ENCODE measurements at places on chromosomes 2 and 18. TPM values are rescaled to one million over a fixed set of nuclear protein-coding genes. Genes with fewer than 3 reads are reported as not detected.
A peak's percentile ranks its signal among the peaks of the same experiment; 100 is the strongest.

DNA sequence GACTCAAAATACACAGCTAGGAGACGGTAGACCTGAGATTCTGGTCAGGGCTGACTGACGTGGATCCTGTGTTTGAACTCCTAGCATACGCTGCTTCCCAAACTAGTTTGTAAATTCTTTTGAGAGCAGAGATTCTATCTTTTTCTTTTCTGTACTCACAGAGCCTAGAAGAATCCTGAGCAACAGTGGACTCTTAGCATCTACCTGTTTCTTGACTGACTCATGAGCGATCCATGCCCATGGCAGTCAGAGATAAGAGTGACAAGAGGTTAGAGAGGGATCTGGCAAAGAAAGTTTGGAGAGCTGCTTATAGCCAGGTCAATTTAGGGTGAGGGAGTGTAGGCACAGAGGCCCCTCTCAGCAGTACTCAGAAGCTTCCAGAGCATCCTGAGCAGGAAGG is 41.1 kb upstream of the PPP1CB start:
- DNase-seq, result no peak

GRCh38 chr2:96897491-96898134 is 27.7 kb upstream of the SEMA4C start:
- no peak for DNase-seq

- DNase-seq, result no peak
Measured at GRCh38 chr2:42871372-42871771, 79.0 kb upstream of the HAAO start.

GRCh38 chr2:2902547-2903281 is 474.9 kb downstream of the EIPR1 start:
- no peak for DNase-seq

DNA sequence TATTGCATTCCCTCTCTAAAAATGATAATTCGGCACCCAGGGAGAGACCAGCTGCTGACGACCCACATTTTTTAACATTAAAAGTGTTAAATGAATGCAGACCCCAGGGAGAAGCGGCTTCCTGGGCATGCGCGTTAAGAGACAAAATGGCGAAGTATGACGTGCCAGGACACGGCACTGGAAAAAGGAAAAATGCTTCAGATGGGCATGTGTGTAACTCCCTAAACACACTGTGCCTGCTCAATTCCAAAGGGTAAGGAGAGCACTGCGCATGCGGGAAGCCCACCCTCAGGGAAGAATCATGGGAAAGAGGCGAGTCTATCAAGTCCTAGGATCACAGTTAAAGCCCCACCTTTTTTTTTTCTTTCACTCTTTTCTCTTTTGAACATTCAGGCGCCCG is 58.1 kb downstream of the CYP26B1 start:
- no peak for DNase-seq

DNA sequence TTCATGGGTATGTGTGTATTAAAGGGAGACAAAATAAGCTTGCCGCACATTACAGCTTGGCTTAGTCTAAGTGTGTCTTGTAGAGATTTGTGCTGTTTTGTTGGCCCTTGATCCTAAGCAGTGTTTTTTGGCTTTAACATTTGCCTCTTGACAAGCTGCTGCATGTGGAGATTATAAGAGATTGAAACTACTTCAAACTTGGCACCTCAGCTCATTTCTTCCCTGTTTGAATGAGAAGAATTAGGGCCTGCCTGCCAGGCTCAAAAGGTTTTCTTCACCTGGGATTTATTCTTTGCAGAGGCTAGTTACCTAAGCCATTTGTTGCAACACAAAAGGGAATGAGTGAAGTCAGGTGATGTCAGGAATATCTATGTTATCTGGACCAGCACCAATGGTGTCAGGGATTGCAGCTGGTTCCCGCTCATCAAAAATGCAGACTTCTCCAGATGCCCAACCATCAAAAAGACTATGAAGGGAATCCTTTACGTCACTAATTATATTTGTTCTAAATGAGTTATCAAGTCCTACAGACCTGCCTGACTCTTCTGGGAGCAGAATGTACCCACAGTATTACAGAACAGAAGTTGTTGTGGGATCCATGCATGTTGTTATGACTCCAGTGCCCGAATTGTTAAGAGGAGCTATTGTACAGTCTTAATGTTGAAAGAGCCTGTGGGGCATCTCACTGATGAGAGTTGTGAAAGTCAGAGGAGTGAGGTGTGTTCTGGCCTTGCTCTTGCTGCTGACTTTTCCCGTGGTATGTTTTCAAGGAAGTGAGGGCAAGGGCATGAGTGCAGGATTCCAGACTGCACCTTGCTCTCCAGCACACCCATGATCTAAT is 31.0 kb downstream of the ABCA12 start:
- no peak for DNase-seq

- DNase-seq, result no peak
Measured at GRCh38 chr2:22800412-22800811, 584.6 kb upstream of the KLHL29 start.

DNA sequence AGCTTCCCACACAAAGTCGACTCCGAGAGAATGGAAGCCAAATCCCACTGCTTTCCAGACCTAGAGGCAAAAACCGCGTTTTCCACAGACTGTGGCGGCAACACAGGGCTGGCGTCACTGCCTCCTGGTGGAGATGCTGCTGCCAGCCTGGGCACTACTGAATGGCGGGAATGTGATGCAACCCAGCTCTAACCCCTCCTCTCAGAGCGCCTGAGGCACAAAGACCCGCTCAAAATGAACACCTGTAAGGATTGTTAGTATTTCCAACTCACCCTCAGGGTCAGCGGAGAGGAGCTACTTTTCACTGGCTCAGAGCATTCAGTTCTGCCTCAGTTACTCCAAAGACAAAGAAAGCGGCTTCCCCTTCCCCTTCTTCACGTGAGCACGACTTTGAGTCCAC is 548.0 kb upstream of the SALL3 start:
- DNase-seq, result no peak

DNA sequence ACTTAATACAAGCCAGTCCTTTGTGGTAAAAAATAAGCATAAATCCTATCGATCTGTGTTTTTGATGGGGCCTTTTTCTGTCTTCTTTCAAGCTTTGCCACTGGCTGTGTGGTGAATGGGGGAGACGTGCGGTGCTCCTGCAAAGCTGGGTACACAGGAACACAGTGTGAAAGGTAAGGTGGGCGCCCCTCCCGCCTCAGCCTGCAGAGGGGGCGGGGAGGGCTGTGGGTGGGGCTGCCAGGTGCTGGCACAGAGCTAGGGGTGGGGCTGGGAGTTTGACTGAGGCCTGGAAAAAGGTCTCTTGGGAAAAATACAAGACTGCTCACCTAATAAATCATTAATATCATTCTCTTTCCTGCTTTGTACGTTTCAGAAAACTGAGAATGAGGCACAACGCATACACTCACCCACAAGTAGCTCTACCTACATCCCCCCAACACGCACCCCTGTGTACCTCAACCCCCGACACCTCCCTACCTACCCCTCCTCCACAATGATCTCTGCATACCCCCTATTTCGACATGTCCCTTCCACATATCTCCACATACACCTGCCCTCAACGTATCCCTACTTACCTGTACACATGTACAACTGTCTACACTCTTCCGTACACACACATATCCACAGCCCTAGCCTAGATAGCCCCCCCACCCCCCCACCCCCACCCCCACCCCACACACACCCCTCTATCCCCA is 129.7 kb upstream of the TTC39C start:
- peak; percentile 73 for DNase-seq

DNA sequence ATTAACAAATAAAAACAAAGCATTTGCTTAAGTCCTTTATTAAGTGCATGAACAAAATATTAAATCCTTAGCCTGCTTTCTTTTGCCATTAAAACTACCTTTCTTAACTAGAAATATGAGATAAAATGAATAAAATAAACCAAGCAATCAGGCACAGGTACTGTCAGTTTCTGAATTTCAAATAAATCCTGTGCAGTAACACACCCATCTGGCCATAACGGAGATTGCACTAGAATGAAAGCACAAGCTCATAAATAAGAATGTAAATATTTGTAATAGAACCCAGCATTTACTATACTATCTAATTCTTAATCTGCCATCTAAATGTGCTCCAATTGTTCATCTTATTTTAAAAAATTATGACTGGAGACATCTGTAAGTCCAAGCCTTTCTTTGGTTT is 31.9 kb downstream of the PRKRA start:
- no peak for DNase-seq

DNA sequence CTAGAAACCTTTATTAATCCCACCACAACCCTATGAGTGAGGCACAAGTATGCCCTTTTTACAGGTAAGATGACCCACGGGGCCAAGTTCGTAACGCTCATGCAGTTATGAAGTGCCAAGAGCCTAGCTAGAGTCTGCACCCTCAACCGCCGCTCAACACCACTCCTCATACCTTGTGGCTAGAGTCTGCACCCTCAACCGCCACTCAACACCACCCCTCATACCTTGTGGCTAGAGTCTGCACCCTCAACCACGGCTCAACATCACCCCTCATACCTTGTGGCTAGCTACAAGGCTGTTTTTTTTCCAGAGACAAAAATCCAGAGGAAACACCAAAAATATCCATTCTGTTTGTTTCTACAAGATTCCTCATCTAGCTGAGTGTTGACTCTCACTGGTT is 4.6 kb downstream of the TXNL4A start:
- no peak for DNase-seq

- no peak for DNase-seq
Measured at GRCh38 chr2:237733677-237734300, 64.8 kb upstream of the RBM44 start.

GRCh38 chr2:109144721-109145120 is 15.7 kb downstream of the SH3RF3 start:
- no peak for DNase-seq

DNA sequence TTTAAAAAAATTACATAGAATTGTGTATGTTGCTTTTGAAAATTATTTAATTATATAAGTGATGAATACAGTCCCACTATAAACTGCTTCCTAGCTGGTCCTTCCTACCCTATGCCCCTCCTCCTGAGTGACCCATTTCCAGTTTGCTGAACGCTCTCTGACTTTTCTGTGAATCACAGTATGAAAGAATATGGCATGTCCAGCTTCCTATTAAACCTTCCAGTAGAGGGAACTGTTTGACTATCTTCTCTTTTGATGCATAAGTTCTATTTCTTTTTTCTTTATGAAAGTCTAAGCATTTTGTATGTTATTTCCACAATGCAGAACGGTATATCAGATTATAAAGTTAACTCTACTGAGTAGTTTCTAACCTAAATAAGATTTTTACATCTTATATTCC is 41.3 kb downstream of the PSMG2 start:
- peak; percentile 71 for DNase-seq

GRCh38 chr18:10417664-10418063 is 36.8 kb upstream of the APCDD1 start:
- DNase-seq, result no peak

DNA sequence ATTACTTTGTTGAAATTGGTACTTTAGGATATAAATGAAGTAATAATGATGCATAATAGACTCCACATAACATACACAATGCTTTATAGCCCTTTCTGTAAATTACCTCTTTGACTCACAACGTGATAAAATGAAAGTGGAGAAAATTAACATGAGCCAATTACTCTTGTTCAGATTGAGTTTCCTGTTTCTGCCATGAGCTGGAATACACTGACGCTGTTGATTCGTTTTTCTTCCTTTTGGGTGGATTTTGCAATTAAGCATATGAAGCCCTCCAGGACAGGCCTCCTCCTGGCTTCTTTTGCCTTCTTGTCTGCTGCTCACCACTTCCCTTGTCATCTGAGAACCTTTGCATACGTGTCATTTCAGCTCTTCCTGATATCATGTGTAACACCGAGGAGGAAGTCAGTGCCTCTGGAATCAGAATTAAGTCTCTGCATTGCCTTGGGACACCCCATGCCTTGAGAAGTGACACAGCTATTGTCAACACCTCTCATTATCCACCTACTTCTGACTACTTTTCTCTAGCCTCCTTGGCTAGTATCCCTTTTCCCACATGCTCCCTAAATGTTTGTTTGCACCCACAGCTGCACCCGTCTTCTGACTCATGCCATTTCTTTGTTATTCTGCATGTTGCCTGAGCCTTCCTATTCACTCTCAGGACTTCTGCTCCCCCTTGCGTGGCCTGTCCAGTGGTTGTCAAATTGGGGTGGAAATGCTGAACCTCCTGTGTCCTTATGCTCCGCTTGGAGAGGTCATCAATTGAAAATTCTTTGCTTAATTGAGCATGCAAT is 134.1 kb downstream of the FMNL2 start:
- DNase-seq, result peak; percentile 35

DNA sequence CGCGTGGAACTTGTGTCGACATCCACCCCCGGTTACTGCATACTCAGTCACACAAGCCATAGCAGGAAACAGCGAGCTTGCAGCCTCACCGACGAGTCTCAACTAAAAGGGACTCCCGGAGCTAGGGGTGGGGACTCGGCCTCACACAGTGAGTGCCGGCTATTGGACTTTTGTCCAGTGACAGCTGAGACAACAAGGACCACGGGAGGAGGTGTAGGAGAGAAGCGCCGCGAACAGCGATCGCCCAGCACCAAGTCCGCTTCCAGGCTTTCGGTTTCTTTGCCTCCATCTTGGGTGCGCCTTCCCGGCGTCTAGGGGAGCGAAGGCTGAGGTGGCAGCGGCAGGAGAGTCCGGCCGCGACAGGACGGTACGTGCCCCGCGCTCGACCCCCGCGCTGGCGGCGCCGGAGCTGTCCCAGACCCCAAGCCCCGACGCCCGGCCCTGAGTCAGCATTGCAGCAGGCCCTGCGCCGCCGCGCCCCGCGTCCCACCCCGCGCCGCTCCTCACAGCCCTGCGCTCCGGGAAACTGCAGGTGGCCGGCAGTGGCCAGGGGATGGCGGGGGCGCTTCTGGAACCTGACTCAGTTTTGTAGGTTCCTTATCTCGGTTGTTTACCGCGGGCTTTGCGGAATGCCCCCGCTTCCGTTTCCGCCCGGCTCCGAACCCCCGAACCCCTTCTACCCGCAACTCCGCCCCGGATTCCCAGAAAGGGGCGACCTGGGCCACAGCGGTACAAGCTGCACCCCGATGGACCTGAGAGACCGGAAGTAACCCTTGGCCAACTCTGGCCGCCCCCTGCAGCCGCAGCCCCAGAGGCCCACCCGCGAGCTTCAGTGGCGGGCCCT is at the start of gene CFLAR:
CFLAR (plus strand) TSS at position 50 of the 844 bp plus-strand sequence. CDS start 13,702 bp downstream, outside the sequence.
- DNase-seq, result peak; percentile 76

GRCh38 chr18:8659609-8660242 is 45.6 kb upstream of the MTCL1 start:
- no peak for DNase-seq

- no peak for DNase-seq
Measured at GRCh38 chr2:10619643-10620042, 70.1 kb downstream of the NOL10 start.

The FOXD4L1 gene
- total RNA-seq, result 0.96 TPM

The MZT2A gene
- 59.2 TPM for total RNA-seq

The CLEC4F gene
- total RNA-seq, result not detected

The CRYBA2 gene
- total RNA-seq, result not detected

The INPP5D gene
- total RNA-seq, result 5.8 TPM

The PDCD1 gene
- not detected for total RNA-seq

The ELOA2 gene
- total RNA-seq, result 1.9 TPM

The MEIS1 gene
- total RNA-seq, result 91.5 TPM

The KCNJ13 gene
- 6.3 TPM for total RNA-seq

The SPDYA gene
- total RNA-seq, result 1.2 TPM

The ITGB1BP1 gene
- 57.8 TPM for total RNA-seq

The TWIST2 gene
- total RNA-seq, result 32.0 TPM

Data from umbilical cord (tissue), 2 donors.